ENCODE measurements at places on chromosomes 3 and 15.
A peak's percentile ranks its signal among the peaks of the same experiment; 100 is the strongest.

DNA sequence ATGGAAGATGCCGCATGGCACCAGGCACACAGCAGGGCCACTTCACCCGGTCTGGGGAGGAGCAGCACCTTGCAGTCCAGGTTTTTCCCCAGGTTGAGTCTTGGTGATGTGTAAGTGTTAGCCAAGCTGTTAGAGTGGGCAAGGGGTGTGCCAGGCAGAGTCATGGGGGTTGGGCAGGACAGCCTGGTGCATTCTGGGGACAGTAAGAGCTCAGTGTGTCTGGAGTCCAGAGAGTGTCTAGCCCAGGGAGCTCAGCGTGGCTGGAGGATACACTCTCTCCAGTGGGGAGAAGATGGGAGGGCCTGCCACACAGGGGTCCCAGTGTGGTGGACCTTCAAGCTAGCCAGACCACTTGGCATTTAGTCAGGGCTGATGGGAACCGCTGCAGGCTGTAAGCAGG is 87.4 kb downstream of the AAGAB start:
- no peak for DNase-seq

DNA sequence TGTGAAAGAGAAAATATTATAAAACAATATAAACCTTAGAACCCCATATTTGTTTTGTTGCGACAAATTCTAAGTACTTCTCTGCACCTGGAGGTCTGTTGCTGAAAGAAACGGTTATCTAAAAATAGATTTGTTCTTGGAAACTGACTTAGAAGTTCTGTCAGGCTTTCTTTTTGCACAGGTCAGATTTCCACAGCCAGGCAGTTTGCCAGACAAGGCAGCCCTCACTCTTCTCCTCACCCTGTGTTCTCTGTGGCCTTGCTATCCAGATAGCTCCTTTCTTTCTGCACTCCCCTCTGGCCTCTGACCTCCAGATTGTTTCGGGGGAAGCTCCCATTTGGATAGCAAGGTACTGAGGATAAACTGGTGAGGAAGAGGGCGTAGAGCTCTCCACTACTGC is 413.3 kb upstream of the ONECUT1 start:
- DNase-seq = no peak

DNA sequence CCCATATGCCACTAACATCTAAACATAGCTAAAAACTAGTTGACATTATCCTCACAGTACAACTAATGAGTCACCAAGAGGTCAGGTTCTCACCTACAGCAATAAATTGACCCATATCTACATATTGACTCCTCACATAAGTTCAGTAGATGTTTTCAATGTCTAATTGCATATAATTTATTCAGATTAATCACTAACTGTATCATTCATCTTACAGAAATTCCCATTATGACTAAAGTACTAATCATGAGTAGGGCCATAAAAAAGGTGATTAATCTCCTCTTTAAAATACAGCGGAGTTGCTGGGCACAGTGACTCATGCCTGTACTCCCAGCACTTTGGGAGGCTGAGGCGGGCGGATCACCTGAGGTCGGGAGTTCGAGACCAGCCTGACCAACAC is 82.4 kb upstream of the ST3GAL6 start:
- no peak for DNase-seq

GRCh38 chr3:14700891-14701290 is 25.9 kb downstream of the C3orf20 start:
- DNase-seq = no peak

DNA sequence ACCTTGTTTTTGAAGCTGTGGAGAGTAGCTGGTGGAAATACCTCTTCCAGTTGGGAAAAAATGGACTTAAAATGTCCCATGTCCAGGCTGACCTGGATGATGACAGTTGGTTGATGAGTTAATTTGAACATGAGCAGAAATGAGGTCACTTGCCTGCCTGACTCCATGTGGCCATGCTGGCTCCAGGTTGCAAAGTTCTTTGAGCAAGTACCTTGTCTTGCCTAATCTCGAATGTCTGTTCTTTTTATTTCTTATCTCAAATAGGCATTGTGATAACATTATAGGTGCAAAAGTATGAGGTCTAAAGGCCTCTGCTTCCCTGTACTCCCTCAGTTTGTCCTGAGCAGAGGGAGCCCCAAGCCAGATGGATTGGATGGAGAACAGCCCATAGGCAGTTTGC is 9.0 kb downstream of the MAPKBP1 start:
- no peak for DNase-seq

GRCh38 chr15:66730168-66731021 is 28.4 kb downstream of the SMAD6 start:
- no peak for DNase-seq

GRCh38 chr3:133197619-133198018 is 159.4 kb downstream of the TMEM108 start:
- no peak for DNase-seq

GRCh38 chr3:52533623-52534280 is at the start of gene NT5DC2:
NT5DC2 (minus strand) TSS chr3:52533857; CDS start chr3:52533737, 120 bp downstream.
- DNase-seq = peak; percentile 65

GRCh38 chr3:159165961-159166360 is 364.1 kb downstream of the MFSD1 start:
- no peak for DNase-seq

- no peak for DNase-seq
These were observed 141.6 kb downstream of the THRB start for GRCh38 chr3:24352893-24353553.

DNA sequence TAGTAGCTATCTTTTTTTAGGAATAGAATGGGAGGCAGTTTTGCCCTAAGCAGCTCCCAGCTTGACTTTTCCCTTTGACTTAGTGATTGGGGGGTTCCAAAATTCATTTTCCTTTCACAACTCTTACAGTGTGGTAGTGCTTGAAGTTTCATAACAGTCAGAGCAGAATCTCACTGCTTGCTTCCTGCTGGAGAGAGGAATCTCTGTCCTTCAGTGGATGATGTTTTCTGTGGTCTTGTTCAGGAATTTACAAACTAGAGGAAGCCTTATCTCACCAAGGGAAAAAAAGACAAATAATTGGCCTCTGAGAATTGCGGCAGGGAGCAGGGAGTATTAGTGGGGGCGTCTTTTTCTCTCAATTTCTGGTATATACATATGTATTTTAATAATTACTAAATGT is 326.6 kb upstream of the C2CD4B start:
- DNase-seq = no peak

GRCh38 chr3:13420045-13420830 is at the start of gene NUP210:
NUP210 (minus strand) TSS chr3:13420322; CDS start chr3:13420226, 96 bp downstream.
- DNase-seq = peak; percentile 54

DNA sequence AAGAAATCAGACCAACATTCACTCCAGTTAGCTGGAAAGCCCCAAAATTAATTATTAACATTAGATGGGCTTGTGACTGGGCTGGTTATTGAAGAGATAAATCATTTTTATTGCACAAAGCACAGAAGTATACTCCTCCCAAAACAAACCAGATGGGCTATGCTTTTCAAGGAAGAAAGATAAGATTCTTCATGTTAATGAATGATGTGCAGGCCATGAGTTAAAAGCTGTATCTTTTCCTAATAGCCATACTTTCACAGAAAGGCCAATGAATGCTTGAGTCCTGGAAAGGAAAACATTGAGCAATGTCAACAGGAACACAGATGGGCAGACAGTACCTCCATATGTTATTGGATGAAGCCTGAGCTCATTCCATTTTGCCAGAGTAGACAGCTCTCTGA is 55.4 kb downstream of the OCA2 start:
- DNase-seq = no peak

DNA sequence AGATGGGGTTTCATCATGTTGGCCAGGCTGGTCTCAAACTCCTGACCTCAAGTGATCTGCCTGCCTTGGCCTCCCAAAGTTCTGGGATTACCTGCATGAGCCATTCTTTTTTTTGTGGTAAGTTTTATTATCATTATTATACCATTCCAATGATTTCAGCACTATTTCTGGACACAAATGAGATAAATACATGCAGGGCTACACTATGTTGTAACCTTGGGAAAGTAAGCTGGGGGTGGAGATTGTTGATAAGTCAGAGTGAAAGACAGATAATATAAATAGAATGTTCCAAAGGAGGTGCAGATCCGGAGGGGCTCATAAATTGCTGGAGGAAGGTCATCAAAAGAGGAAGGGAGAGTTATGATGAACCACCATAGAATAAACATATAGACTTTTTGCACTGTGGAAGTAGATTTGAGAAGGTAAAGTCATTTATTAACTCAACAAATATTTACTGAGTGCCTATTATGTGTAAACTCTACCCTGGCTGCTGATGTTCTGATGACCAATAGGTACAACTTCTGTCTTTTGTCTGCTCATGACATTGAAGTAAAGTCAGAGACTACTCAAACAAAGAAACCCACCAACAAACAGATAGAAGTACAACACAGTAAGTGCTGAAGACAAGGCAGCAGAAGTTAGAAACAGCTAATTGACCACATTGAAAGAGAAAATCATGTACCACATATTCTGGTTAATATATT is 478.9 kb upstream of the GOLIM4 start:
- no peak for DNase-seq

GRCh38 chr15:31392761-31393401 is 66.2 kb downstream of the KLF13 start:
- no peak for DNase-seq

DNA sequence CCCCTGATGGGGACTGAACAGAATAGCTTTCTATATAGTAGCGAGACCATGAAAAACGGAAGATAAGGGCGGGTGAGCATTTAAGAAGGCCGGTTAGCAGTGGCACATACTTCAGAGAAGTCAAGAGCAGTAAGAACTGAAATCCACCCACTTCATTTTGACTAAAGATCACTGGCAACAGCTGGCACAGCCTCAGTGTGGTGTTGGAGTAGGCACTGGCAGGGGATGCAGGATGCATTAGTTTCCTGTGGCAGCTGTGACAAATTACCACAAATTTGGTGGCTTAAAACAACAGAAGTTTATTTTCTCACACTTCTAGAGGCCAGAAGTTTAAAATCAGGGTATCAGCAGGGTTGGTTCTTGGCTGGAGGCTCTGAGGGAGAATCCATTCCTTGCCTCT is 176.5 kb downstream of the ADAMTSL3 start:
- DNase-seq = no peak

DNA sequence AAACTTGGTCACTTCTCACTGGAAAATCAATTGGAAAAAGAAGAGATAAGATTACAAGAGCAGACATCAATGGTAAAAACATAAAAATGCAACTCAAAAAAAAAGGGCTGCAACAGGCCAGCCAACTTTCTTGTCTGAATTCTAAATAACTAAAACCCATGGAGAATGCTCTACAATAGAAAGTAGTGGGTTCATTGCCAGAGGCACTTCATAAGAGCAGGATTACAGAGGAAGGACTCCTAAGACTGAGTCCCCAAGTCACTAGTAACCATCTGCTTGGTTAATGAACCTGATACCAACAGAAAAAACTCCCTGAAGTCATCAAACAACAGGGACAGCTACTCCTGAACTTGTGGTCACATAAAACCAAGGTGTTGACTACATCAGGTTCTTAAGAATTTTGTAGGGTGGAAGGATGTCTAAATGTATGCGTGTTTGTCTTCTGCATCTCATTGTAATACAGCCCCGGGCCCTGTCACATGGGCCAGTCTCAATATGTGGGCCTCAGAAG is 148.6 kb downstream of the IMPG2 start:
- no peak for DNase-seq

GRCh38 chr3:115375362-115375761 is 228.3 kb upstream of the ZBTB20 start:
- no peak for DNase-seq

- DNase-seq = peak; percentile 35
These were observed 22.4 kb upstream of the CELF6 start for GRCh38 chr15:72342385-72342784.

DNA sequence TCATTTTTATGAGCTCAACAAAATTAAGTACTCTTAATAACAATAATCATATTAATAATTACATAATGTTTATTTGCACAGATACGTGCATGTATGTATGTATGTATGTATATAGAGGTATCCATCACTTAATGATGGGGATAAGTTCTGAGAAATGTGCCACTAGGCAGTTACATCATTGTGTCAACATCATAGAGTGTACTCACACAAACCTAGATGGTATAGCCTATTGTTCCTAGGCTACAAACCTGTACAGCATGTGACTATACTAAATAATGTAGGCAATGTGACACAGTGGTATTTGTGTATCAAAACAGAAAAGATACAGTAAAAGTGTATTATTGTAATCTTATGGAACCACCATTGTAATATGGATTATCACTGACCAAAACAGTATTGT is 874.7 kb upstream of the GBE1 start:
- no peak for DNase-seq

- DNase-seq = no peak
These were observed 915 bp upstream of the CALML4 start for GRCh38 chr15:68205954-68206539.

GRCh38 chr3:30530084-30530483 is 76.3 kb upstream of the TGFBR2 start:
- DNase-seq = no peak

- no peak for DNase-seq
These were observed 520 bp downstream of the TMEM42 start for GRCh38 chr3:44862226-44862637.

DNA sequence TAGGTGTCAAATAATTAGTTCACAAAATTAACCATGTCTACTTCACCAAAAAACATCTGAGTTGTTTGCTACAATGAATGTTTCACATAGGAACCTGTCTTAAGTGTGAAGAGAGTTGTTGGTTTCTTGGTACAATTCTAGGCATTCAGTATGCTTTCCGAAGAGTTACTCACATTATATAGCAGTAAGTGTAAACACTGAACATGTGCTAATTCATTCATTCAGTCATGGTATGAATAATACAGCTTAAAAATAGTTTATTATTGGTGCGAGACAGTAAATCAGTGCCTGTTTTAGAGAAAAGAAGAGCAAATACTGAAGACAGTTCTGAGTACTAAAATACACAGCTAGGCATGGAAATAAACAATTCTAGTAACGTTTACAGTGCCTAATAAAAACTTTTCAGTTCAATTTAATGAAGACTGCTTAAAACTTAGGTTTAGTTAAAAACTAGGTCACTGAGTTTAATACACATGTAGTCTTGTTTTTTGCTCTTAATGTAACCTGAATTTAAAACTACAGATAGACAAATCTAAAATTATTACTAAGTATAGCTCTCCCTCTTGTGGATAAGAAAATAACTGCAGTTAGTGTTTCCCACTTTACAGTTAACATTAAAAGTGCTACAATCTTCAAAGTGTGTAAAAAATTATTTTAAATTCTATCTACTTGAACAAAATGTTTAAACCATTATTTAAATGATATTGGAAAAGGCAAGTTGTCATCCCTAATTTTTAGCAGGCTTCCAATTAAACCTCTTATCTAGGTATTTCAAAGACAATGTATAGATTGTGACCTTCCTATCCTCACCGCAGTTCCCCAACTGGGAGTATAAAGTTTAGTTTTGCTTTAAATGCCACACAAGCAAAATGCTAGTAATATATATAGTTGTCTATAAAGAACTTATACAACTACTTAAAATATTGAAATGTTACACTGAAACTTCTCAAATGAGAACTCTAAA is 20.1 kb upstream of the ZCWPW2 start:
- DNase-seq = no peak

DNA sequence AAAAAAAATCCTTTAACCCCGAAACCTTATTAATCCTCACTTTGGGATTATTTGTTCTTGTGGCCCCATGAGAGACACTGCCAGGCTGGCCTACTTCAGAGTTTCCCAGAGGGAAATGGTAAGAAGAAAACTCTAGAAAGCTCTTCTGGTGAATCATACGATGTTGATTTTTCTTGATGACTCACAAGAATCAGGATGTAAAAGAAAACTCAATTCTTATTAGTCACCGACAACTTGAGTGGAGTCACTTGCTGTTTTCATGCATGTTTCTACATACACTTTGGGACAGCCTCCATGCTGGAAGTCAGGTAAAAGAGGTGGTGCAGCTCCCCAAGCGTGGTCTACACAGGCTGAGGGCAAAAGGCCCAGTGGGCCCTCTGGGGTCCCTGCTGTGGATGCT is 42.8 kb downstream of the MYO5C start:
- DNase-seq = no peak
